ENCODE measurements at places on chromosomes 13 and 19. TPM values are rescaled to one million over a fixed set of nuclear protein-coding genes. Genes with fewer than 3 reads are reported as not detected.

Gene CGB8
- total RNA-seq, result not detected

Gene MAP4K1
- 3.6 TPM for total RNA-seq

Gene IGSF23
- total RNA-seq, result not detected

Gene FXYD3
- total RNA-seq, result 837 TPM

GRCh38 chr13:33462109-33462508 is 176.6 kb upstream of the STARD13 start:
- no peak for DNase-seq

GRCh38 chr13:38697628-38698333 is 10.9 kb downstream of the FREM2 start:
- no peak for DNase-seq

DNA sequence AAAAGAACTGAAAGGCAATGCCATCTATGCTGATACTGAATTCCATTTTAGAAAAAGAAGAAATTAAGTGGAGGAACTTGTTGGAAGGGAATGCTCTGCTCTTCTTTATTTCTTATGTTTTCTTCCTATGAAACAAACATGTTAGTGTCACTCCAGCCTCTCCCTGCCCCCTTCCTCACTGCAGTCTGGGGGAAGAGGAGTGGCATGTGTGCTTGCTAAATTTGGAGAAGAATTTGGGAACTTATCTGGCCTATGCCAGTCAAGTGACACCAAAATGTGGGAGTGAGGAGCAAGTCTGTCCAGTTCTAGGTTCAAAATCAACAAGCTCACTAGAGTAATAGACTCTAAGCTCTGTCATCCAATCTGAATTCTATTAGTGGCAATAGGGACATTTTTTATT is 214.6 kb downstream of the RBM26 start:
- no peak for DNase-seq

Data from esophagus squamous epithelium (tissue), 5 donors.